Left colon (tissue), 2 donors: ENCODE measurements at places on chromosomes 13 and 19. TPM values are rescaled to one million over a fixed set of nuclear protein-coding genes. Genes with fewer than 3 reads are reported as not detected.
A peak's percentile ranks its signal among the peaks of the same experiment; 100 is the strongest.

The CLEC4M gene
- total RNA-seq = not detected

DNA sequence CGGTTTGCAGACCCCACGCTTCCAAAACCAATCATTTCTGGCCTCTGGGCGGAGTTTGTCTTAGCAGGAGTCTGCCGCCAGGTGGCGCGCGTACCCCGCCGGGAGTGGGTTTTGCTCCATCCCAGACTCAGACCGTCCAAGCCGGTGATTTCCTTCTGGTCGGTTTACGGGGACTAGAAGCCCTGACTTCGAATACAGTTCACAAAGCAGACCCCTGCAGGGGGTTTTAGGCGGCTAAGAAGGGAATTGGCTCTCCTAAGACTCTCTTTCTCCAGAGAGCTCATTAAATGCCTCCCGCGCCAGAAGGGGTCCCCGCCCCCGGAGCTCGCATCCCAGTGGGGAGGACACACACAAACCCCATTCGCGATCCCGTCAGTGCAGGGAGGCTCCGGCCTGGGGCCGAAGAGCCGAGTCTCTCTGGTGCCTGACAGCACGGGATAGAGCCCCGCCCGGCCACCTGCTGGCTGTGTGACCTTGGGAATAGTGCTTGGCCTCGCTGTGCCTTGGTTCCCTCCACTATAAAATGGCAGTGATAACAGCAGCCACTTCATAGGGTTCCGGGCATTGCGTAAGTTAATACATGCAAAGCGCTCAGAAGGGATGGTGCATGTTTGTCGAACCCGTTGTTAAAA is 8.6 kb upstream of the NUP62 start:
- no peak for DNase-seq

- DNase-seq = peak; percentile 74
These were observed 2.1 kb downstream of the CILP2 start for GRCh38 chr19:19540064-19540714.

- no peak for DNase-seq
These were observed 1447.5 kb downstream of the EFNB2 start for GRCh38 chr13:105087945-105088344.

DNA sequence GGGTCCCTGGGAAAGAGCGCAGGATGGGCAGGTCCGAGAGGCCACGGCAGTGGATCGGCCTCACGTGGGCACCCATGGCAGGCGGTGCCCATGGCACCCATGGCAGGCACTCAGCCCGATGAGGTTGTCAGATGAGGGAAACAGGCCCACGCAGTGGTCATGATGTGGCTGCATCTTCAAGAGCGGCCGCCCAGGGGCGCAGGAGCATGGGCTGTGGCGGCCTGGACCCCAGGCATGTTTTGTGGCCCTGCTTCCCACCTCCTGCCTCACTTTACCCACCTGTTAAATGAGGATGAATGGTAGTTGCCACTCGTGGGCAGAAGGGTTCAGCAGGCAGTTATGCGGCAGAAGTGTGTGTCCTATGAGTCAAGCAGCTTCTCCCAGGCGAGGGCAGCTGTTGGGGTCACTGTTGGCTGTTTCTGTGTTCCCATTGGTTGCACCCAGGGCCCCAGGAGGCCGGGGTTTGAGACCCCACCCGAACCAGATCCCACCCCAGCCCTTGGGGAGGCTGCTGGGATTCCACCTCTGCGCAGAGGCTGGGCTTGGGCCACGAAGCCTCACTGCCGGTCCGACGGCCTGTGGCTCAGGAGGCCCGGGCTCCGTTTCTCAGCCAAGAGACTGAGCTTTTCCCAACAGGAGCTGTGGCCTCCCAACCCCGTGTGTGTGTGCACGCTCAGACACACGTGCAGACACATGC is 30.0 kb downstream of the CSNK1G2 start:
- no peak for DNase-seq

The ZIK1 gene
- 0.95 TPM for total RNA-seq

The FCAR gene
- not detected for total RNA-seq

DNA sequence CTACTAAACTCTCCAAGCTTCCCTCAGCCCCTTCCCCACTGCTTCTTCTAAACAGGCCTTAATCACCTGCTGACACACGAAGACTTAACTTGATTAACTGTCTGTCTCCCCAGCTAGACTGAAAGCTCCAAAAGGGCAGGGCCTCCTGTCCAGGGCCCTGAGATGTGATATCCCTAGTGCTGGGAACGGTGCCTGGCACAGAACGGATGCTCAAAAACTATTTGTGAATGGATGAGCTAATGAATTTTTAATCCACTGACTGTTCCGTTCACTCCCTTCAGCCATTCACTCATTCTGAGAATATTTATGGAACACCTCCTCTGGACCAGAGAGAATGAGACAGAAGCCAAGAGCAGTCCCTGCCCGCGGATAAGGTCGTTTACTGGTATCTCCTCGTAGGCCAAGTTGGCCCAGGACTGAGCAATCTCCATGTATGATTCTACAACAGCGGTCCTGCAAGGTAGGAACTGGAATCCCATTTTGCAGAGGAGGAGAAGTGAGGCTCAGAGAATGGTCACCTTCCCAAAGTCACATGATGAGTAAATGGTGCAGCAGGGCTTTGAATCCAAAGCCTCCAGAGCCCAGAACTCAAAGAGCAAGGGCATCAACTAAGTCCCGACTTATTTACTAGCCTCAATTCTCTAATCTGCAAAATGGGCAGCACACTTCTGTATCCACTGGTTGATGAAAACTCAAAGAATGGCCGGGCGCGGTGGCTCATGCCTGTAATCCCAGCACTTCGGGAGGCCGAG is 3.4 kb downstream of the DMWD start:
- DNase-seq = no peak

DNA sequence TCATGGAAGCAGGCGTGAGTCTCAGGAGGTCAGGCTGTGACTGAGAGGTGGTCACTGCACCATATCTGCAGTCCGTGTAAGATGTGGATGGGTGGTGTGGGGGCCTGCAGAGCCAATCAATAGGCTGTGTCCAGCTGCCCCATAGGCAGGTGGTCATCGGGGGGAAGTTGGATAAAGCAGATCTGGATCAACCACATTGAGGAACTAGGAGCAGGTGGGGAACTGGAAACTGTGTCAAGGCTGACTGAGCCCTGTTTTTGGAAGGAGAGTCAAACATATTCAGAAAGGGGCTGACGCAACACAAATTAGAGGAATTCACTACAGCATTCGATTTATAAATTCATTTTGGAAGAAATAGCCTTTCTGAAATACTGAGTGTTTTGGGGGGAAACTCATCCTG is 15.0 kb downstream of the CLEC4M start:
- DNase-seq = no peak

GRCh38 chr19:46191972-46192371 is 37.6 kb upstream of the IGFL1 start:
- no peak for DNase-seq

DNA sequence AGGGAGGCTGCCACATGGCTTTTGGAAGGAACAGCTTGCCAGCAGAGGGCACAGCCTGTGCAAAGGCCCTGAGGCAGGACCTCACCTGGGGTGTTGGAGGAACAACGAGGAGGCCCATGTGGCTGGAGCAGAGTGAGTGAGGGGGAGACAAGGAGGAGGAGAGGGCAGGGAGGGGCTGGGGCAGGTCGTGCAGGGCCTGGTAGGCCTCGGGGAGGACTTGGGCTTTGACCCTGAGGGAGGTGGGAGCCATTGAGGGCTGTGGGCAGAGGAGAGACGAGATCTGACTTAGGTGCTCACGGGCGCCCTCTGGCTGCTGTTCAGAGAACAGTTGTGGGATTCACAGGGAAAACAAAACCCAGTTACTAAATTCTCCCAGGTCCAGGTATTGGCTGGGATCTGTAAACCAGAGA is 25.2 kb downstream of the ZNRF4 start:
- peak; percentile 35 for DNase-seq

DNA sequence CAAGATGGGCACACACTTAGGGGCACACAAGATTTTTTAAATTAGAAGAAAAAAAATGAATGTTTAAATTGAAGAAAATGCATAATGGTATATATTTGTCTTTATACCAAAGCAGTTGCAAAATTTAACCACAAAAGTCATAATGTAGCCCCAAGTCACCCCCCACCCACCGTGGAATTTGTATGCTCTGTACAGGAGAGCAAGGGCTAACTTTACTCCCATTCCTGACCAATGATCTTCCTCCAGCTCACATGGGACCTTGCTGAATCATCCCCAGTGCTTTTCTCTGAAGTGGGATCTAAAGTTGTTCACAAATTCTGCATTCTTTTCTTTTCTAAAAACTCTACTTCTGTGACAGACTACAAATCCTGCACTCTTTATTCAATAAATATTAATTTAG is 597.0 kb downstream of the UQCRFS1 start:
- no peak for DNase-seq

GRCh38 chr19:51354742-51355148 is 11.4 kb downstream of the ETFB start:
- no peak for DNase-seq

DNA sequence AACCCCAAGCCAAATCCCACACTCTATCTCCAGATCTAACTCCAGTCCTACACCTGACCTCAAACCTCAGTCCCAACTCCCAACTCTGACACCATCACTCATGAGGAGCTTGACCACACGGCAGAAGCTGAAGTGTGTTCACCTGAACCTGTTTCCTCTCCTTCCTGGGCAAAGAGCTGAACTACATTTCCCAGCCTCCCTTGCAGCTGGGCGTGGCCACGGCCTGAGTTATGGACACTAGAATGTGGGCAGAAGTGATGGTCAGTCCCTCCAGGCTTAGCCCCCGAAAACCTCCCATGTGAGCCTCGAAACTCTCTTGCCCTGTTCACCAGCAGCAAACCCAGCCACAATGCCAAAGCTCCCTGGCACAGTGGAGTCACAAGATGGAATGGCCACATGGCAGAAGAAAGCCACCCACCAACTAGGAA is 19.5 kb upstream of the MEIS3 start:
- DNase-seq = no peak

DNA sequence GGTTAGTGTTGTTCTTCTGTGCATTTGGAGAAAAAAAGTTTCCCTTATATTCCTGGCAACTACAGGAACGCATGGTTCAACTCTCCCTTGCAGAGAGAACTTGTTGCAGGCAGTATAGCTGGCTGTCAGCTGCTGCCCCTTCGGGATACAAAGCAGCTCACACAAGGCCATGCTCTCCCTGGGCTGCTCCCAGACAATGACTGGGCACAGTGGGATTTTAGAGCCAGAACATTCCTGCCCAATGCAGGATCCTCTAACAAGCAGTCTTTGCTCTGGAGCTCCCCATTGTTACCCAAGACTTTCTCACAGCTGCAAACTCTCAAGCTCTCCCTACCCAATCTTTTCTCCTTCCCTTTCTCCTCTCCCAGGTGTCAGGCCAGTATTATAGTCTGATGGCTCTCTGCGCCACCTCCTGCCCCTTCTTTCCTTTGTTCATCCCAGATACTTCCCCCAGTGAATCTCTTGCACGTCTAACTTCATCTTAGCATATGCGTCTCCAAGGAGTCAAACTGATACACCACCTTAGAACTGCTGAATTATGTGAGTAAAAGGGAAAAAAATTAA is 27.5 kb upstream of the SERPINE3 start:
- DNase-seq = no peak

GRCh38 chr13:42041684-42042035 is 6.8 kb upstream of the DGKH start:
- DNase-seq = peak; percentile 64

- DNase-seq = no peak
These were observed 2.8 kb downstream of the N4BP2L2 start for GRCh38 chr13:32535748-32536147.

- DNase-seq = peak; percentile 49
These were observed 5.1 kb downstream of the CBARP start for GRCh38 chr19:1232652-1233072.

The IGFL4 gene
- not detected for total RNA-seq

The CEBPA gene
- 70.6 TPM for total RNA-seq

DNA sequence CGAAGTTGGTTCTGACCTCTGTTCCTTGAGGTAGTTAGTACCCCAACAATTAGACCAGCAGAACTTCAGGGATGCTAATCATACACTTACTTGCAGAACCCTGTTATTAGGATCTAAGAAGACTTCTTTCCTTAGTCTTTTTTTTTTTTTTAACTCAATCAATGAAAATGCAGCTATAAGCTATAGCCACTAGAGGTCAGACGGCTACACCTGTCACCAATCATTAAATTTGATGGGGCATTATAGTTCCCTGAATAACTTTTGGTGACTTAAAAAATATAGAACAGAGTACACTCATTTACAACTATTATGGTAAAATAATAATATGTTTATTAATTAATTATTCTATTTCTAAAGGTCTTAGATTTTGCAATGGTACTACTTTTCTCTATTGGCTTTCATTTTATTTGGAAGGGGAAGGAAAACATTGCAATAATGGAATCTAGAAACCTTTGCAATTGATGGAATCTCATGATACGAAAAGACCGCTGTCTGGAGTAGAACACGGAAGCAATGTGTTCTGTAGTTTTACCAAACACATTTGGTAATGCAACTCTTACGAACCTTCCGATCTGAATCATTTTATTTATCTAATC is 483.2 kb downstream of the DIAPH3 start:
- no peak for DNase-seq

GRCh38 chr13:30545320-30545719 is 72.4 kb upstream of the USPL1 start:
- DNase-seq = no peak

DNA sequence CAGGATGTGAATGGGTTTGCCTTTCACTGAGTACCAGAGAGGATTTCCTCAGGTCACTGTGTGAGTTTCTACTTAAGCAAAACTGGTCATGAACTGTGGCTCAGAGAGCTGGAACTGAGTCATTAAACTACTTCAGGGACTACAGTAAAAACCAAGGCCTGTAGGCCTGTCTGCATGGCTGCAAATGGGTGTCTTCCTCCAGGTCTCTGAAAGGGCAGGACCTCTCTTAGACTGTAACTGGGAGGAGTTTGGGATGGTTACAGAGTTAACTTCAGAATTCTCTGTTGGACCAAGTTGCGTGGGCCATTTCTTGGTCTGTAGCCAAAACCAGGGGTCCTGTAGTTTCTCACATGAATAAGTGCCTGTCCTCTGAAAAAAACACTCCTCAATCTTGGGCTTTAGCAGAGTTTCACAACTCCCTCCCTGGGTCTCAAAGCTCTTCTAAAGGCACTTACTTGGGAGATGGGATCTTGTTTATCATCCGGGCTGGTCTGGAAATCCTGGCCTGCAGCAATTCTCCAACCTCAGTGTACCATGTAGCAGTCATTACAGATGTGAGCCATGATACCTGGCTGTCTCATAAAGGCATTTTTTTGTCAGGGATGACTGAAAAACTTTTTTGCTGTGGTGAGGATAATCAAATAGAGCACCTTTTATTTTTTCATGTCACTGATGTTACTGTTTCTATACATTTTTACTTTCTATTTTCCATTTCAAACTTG is 19.7 kb downstream of the ZNF714 start:
- DNase-seq = no peak

The ATP4B gene
- total RNA-seq = not detected
